Aorta (tissue), 5 donors: ENCODE measurements at places on chromosomes 4 and X. TPM values are rescaled to one million over a fixed set of nuclear protein-coding genes. Genes with fewer than 3 reads are reported as not detected.

DNA sequence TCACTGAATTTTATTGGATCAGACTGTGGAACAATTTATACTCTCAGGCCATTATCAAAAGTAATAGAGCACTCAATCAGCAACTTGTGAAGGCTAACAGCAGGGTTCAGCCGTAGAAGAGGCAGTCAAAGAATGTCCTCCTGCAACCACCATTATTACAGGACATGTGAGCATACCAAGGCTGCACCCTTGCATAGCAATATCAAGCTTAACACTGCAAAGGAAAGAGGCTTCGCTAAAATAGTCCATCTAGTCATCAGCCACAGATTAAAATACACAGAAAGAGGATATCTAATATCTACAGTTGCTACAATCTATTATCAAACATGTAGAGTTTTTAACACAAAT is 42.9 kb upstream of the TMPRSS11B start:
- no peak for DNase-seq
- no peaks in the 10 kb centered on the region for H3K27me3 ChIP-seq
- H3K4me3 ChIP-seq = no peak overlapping the region
- no peak overlapping the region for H3K27ac ChIP-seq
- H3K4me1 ChIP-seq = no peaks in the 10 kb centered on the region

GRCh38 chr4:8557151-8558076 is 22.8 kb upstream of the GPR78 start:
- no peak overlapping the region for H3K4me3 ChIP-seq
- peak; percentile 63 for DNase-seq
- no peaks in the 10 kb centered on the region for H3K36me3 ChIP-seq
- H3K27me3 ChIP-seq = no peaks in the 10 kb centered on the region
- no peaks in the 10 kb centered on the region for H3K4me1 ChIP-seq
- H3K27ac ChIP-seq = no peak overlapping the region

PSAPL1 gene
- not detected for total RNA-seq

DNA sequence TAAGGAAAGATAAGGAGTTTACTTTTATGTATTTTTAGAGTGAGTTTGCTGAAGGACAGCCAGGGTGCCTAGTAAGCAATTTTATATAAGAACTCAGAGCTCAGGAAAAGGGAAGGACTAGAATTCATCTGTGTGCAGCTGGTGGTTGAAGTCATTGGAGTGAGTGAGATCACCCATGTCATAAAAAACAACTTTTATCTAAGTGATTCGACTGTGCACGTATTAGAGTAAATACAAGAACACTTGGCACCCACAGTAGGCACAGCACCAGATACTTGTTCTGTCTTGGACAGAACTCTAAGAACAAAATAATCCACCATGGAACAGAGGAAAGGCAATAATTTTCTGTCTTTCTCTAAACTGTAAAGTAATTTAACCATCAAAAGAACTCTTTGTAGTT is 31.6 kb downstream of the SYNPO2 start:
- DNase-seq = peak; percentile 52
- H3K27ac ChIP-seq = no peak overlapping the region
- no peaks in the 10 kb centered on the region for H3K36me3 ChIP-seq
- peaks cover 18% of the 10 kb centered on the region for H3K4me1 ChIP-seq
- no peak overlapping the region for H3K4me3 ChIP-seq
- H3K27me3 ChIP-seq = no peaks in the 10 kb centered on the region

SASH3 gene
- 16.1 TPM for total RNA-seq

DNA sequence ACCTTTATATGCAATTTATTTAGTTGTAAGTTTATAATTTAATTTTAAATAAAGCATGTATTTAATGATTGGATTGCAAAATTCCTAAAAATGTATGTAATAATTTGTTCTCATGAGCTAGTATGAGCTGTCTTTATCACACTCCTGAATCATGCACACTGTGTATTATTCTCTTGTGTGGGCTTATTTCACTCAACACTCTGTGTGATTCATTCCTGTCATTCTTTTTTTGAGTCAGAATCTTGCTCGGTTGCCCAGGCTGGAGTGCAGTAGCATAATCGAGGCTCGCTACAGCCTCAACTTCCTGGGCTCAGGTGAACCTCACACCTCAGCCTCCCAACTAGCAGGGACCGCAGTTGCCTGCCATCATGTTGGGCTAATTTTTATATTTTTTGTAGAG is 123.1 kb upstream of the SLC34A2 start:
- H3K27ac ChIP-seq = no peak overlapping the region
- no peaks in the 10 kb centered on the region for H3K4me1 ChIP-seq
- no peaks in the 10 kb centered on the region for H3K27me3 ChIP-seq
- no peak for DNase-seq
- H3K4me3 ChIP-seq = no peak overlapping the region
- H3K36me3 ChIP-seq = no peaks in the 10 kb centered on the region

- DNase-seq = no peak
- no peaks in the 10 kb centered on the region for H3K4me1 ChIP-seq
- no peak overlapping the region for H3K4me3 ChIP-seq
- H3K36me3 ChIP-seq = no peaks in the 10 kb centered on the region
- no peaks in the 10 kb centered on the region for H3K27me3 ChIP-seq
- no peak overlapping the region for H3K27ac ChIP-seq
Measured at GRCh38 chr4:24370421-24370820, 213.9 kb downstream of the DHX15 start.

DNA sequence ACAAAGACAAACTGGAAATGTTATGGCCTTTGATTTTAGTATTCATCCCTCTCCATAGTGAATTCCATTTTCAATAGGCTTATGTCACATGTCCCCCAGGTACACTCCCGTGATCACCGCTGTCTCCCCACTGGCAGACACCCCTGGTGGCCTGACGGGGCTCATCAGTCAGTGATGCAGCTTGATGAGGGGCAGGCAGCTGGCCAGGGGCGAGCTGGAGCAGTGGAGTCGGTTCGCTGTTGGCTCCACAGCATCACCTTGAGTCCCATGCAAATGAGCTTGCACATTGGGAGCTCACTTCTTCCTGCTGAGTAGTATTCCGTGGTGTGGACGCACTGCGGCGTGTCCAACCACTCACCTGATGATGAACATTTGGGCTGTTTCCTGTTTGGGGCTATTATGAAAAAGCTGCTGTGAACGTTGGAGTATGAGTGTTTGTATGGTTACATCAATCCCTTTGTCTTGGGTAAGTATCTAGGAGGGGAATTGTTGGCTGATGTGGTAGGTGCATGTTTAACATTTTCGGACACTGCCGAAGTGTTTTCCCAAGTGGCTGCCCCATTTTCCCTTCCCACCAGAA is 5.2 kb downstream of the TREX2 start:
- no peaks in the 10 kb centered on the region for H3K27me3 ChIP-seq
- no peak overlapping the region for H3K27ac ChIP-seq
- H3K36me3 ChIP-seq = no peaks in the 10 kb centered on the region
- H3K4me3 ChIP-seq = no peak overlapping the region

DNA sequence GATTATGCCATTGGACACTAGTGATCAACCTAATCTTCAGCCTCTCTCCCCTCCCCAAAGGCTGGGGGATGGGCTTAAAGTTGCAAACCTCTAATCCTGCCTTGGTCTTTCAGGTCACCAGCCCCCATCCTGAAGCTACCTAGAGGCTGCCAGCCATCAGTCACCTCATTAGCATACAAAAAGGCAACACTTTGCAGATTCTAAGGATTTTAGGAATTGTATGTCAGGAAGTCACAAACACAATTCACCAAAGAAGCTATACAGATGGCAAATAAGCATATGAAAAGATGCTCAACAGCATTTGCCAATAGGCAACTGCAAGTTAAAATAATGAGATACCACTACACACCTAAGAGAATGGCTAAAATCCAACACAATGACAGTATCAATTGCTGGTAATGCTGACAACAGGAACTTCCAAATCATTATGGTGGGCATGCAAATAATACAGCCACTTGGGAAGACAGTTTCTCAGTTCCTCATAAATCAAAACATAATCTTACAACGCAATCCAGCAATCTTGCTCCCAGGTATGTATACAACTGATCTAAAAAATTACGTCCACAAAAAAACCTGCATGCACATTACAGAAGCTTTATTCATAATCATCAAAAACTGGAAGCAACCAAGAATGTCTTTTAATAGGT is 9.0 kb upstream of the PIM2 start:
- H3K27ac ChIP-seq = no peak overlapping the region
- DNase-seq = no peak
- no peaks in the 10 kb centered on the region for H3K4me1 ChIP-seq

AMTN gene
- not detected for total RNA-seq

DNA sequence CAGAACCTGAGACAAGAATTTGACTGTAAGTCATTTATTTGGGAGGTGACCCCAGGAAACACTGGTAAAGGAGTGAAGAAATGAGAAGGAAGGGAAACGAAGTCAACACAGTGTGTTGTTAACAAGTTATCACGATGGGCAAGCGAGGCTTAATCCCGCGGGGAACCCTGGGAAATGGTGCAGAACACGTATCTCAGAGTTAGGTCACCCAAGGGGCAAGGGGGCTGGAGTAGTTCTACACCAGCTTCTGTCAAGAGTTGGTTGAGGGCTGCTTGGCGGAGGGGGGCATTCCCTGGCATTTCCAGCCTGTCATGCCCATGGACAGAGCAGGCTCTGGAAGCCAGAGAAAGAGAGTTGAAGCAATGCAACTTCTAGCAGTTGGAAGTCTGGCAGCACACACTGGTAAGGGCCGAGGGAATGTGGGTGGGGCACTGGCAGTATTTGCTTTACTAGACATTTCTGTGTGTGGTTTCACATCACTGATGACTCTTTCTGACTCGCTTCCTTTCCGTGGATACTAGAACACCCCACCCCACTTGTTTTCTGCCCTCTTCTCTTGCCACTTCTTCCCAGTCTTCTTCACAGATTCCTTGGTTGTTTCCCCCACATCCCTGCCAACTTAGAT is 52.2 kb upstream of the ADGRG2 start:
- no peaks in the 10 kb centered on the region for H3K36me3 ChIP-seq
- H3K27me3 ChIP-seq = no peaks in the 10 kb centered on the region
- no peaks in the 10 kb centered on the region for H3K4me1 ChIP-seq
- H3K4me3 ChIP-seq = no peak overlapping the region
- no peak overlapping the region for H3K27ac ChIP-seq

TENT5D gene
- not detected for total RNA-seq

TMEM144 gene
- 18.9 TPM for total RNA-seq

SPANXD gene
- total RNA-seq = not detected

ARAF gene
- 51.5 TPM for total RNA-seq

- no peak for DNase-seq
- no peak overlapping the region for H3K27ac ChIP-seq
- no peaks in the 10 kb centered on the region for H3K27me3 ChIP-seq
- H3K4me3 ChIP-seq = no peak overlapping the region
Measured at GRCh38 chr4:6506616-6507140, 34.3 kb upstream of the PPP2R2C start.

DNA sequence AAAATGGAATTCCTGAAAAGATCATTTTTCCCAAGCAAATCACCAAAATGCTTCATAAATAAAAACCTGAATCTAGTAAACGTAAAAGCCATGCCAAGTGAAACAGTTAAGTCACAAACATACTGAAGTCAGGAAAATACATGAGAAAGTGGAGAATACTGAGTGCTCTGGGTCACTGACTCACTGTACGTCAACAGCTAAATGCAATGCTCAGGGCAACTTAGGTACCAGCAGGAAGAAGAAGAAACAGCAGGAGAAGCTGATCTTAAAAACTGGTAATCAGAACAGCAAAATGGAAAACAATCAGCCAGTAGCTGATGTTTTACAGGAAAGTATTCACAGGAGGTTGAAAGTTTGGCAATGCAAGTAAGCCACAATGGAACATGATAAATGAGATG is 252.6 kb upstream of the ETNPPL start:
- no peaks in the 10 kb centered on the region for H3K27me3 ChIP-seq
- no peaks in the 10 kb centered on the region for H3K36me3 ChIP-seq
- H3K27ac ChIP-seq = no peak overlapping the region

DNA sequence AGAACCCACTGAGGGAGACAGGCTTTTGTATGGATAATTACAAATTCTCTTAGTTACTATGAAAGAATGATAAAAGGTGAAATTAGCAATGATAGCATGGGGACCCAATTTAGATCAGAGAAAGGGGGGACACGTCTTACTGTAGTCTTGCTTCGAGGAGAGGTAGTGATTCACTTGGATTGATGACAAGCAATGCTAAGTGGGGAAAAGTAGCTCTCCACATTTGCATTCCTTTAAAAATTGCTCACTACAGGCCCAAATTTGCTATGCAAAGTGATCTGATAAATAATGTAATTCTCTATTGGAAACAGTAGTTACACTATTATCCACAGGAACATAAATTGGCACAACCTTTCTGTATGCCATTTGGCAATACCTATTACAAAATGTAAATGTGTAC is 42.5 kb upstream of the MAP3K15 start:
- H3K36me3 ChIP-seq = no peaks in the 10 kb centered on the region
- H3K27ac ChIP-seq = no peak overlapping the region
- no peak for DNase-seq
- H3K27me3 ChIP-seq = no peaks in the 10 kb centered on the region

DNA sequence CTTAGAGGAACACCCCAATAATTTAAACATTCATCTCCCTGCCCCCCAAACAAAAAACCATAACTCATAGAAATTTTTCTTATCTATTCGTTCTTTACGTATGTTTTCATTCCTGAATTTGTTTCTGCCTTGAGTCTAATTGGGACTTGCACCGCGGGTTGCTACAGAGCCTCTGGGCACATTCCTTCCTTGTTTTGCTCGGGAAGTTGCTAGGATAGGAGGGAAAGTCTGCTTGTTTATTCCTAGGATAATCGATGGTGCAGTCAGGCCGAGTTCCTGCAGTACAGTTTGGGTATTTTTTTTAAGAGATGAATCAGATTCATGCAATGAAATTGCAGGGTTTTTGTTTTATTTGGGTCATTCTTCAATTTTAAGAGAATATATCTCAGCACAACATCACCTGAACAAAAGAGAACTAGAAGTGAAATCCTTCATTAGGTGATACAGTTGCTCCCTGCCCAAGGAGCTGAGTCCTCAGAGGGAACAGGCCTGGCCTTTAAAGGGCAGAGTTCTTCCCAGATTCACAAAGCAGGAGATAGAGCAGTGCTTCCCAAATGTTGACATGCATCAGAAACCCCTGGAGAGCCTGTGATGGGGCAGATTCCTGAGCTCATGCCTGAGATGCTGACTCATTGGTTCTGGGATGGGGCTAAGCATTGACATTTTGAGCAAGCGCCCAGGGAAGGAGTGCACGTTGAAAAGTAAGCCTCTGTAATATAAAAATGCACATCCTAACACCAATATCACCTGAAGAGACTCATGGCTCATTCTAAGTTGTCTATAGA is 114.9 kb upstream of the FAM9B start:
- H3K36me3 ChIP-seq = no peaks in the 10 kb centered on the region
- H3K27ac ChIP-seq = no peak overlapping the region
- no peak overlapping the region for H3K4me3 ChIP-seq
- no peaks in the 10 kb centered on the region for H3K4me1 ChIP-seq
- DNase-seq = no peak

RAB41 gene
- not detected for total RNA-seq

MAGEB17 gene
- not detected for total RNA-seq

DNA sequence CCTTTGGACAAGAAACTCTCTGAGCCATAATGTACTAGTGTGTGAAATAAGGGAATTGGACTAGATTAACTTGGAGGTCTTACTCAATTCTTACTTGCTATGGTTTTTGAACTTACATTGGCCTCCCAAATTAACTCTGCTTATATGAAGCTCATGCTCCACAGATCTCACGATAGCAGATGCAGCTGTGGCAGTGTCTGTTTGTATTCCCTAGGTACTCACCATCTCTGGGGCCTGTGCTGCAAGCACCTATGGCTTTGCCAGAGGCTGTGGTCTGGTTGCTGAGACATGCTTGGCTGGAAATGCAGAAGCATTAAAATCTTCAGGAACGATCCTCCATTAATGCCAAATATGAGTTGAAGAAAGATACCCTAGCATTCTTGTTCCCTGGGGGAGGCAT is 112.8 kb downstream of the MSL3 start:
- H3K4me1 ChIP-seq = no peaks in the 10 kb centered on the region
- H3K4me3 ChIP-seq = no peak overlapping the region
- DNase-seq = no peak
- no peak overlapping the region for H3K27ac ChIP-seq
